ENCODE measurements at places on chromosomes 7 and 10.

- no peak for DNase-seq
These were observed 62.1 kb upstream of the ZNF746 start for GRCh38 chr7:149559711-149560110.

DNA sequence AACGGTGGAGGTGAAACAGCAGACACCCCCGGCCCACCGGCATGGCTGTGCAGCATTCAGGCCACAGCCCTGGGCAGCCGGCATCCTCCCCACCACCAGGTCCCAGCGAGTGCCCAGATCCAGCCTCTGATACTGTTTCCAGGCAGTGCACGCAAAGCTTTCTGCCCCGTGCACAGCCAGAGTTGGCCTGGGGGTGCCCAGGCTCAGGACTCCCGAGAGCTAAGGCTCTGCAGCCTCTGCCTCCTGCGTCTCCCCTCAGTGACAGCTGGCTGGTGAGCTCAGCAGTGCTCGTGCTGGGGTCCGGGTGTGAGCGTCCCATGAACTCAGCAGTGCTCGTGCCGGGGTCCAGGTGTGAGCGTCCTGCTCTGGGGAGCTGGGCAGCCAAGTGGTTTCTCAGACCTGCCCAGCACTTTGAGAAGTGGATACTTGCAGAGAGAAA lies 65.4 kb downstream of the CFAP46 start:
- no peak for DNase-seq

GRCh38 chr10:118568327-118568848 lies 27.1 kb downstream of the PRLHR start:
- peak; percentile 62 for DNase-seq

GRCh38 chr7:24797270-24797669 lies 40.0 kb upstream of the GSDME start:
- DNase-seq, result no peak

- DNase-seq, result no peak
These were observed 198.1 kb downstream of the AUTS2 start for GRCh38 chr7:69796416-69796815.

GRCh38 chr7:42315103-42315502 lies 78.1 kb upstream of the GLI3 start:
- no peak for DNase-seq

- peak; percentile 45 for DNase-seq
These were observed 1.2 kb downstream of the CCDC6 start for GRCh38 chr10:59905066-59905730.

DNA sequence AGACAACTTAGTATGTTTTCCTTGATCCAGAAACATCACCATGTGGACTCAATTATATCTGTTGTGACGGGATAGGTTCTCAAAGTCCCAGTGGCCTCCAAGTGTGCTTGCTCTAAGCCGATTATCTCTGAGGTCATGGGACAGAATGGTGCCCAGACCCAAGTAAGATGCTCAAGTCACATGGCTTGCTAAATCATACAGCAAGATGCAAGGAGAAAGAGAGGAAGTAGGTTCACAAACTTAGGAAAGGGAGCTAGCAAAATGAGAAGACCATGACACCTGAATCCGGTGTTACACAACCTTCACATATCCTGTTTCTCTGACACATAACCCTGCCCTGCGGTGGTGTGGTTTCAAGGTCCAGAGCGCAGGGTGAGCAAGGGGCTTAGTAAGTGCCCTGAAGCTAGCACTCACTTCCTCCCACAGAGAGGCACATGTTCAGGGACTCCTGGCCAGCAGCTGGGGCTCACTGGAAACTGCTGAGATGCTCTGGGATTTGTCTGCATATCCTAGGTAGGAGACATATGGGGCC lies 590.9 kb upstream of the ANKRD30A start:
- peak; percentile 17 for DNase-seq

All from SJSA1 (cell line).